Stimulated activated CD8-positive, alpha-beta memory T cell treated with anti-CD3 and anti-CD28 coated beads, Interleukin-4, amount 100 ng/mL, for 24 hours (primary cell): ENCODE measurements at places on chromosomes 7 and 10.

GRCh38 chr7:101549734-101550133, 79.4 kb downstream of the MYL10 start:
- DNase-seq: no peak

DNA sequence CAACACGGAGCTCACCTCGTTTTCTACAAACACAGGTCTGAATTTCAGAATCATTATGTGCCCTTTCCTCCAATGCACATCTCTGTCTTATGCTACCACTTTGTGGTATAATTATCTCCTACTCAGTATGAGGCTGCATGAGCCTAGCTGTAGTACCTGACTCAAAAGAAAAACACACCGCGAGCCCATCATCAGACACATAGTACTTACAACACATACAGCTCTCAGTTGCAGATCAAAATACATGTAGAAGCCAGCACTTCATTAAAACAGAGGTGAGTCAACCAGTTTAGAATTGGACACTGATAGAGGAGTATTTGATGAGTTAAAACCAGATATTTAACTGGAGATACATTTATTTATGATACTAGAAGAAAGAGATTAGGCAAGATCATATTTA, 1.4 kb upstream of the RTKN2 start:
- no peak for DNase-seq

GRCh38 chr7:21317966-21318915, 109.6 kb upstream of the SP4 start:
- DNase-seq: no peak

DNA sequence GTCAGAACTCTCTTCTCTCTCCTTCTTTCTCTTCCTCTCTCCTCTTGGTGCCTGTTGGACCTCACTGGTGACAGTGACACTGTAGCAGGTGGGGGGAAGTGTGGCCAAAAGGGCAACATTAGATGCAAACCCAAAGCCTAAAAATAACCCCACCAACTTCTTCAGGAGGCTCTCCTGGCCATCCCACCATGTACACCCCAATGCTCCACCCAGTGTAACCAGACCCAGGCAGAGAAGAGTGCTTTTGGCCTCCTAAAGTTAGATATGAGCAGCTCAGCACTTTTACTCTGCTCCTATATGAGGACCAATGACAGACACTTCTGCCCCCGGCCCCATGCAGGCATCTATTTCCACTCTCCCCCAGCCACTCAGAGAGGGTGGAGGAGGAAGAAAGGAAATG, 5.5 kb downstream of the MYOZ1 start:
- DNase-seq: no peak

DNA sequence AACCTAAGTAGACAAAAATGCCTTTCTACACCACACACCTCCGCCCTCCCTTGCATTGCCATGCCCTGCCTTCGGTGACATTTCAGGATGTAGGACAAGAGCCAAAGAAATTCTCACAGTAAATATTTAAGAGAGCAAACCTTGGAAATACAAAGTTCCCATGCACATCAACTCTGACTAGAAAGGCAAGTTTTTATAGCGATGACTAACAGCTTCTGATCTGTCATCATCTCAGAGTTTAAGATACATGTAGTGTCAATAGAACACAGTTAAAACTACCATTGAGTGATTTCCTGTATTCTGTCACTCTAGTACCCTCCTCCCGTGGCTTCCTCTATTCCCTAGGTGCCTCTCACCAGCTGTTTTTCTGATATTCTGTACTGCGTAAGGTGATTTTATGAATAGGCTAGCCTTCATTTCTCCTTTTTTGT, 20.7 kb downstream of the SLC16A9 start:
- DNase-seq: no peak

- no peak for DNase-seq
Measured at GRCh38 chr10:124289851-124290795, 128.6 kb downstream of the OAT start.

DNA sequence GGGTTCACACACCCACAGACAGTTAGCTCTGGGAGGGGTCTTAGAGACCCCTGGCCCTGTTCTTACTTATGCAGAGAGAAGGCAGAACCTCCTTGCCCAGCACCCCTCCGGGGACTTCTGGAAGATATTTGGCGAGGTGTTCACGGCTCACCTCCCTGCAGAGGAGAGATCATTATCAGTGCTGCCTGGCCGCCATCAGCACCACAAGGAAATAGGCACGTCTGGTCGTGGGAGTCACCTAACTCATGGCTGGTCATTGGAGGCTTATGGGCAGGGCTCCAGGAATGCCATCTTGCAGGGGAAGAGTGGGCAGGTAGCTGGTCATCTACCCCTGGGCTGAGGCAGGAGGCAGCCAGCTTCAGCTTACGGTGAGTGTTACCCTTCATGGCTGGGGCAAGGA, 189.4 kb downstream of the RPS24 start:
- no peak for DNase-seq

GRCh38 chr10:97169911-97170693, 15.7 kb downstream of the SLIT1 start:
- DNase-seq: no peak

DNA sequence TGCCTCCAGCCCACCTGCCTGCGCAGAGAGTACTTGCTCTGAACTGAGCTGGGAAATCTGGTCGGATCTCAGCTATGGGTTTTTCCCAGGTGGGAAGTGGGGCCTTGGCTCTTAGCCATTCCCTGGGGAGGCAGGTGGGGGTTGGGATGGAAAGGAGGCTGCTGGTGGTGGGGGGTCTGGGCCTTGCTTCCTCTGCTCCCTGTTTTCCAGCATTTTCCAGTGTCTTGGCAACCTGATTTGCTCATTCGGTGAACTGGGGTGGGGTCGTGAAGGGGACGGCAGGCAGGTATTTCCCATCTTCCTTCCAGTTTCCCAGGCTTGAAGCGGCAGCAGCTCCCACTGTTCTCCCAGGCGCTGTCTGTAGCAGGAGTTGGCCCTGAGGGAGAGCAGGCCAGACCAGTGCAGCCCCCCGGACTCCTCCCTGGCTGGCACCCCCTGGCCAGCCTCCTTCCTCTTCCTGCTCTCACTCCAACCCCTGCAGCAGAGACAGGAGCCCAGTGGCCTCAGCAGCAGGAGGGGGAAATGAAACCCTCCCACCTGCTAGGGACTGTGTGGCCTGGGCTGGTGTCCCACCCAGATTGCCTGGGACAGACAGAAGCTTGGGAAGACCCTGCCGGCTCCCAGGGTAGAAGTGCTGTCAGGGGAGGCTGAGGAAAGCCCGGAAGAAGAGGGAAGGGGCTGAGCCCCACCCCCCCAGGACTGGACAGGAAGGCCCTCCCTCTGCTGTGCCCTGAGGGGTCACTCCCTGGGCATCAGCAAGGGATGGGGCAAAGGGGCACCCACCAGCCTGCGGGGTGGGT, 6.6 kb downstream of the TRIM8 start:
- no peak for DNase-seq

DNA sequence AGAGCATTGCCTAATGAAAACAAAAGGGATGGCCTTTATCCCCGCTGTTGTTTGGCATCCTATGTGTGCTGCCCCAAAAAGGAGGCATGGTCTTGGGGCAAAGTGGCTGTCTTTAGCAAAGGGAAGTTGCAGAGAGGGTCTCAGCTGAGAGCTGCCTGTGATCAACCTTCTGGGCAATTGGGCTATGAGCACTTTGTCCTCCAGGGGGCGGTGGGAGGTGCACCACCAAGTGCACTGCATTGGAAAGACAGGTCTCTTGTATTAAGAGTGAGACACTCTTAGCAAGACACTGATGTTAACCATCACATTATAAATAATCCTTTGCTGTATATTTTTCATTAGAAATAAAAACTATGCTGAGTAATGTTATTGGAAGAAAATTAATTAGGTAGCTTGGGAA, 314.8 kb downstream of the POM121L12 start:
- DNase-seq: no peak

- DNase-seq: no peak
Measured at GRCh38 chr10:130409331-130409730, 273.1 kb downstream of the GLRX3 start.

- no peak for DNase-seq
Measured at GRCh38 chr7:1246871-1247526, 14.3 kb downstream of the UNCX start.

- no peak for DNase-seq
Measured at GRCh38 chr10:133277277-133277992, 767 bp upstream of the ADAM8 start.

DNA sequence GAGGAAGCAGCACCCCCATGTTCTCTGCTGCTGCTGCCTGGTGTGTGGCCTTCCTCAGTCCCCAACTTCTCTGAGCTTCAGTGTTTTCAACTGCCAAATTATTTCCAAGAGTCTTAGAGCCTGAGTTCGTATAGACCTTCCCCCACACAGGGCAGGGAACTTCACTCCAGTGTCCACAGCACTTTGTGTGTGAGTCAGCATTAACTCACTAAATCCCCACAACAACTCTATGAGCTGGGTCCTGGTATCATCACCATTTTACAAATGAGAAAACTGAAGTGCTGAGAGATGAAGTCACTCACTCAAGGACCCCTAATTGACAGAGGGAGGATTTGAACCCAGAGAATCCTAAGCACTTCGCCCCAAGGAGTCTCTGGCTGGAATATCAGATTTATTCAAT, 48.3 kb downstream of the ADCYAP1R1 start:
- no peak for DNase-seq

GRCh38 chr7:149218469-149219420, 20.7 kb upstream of the ZNF212 start:
- DNase-seq: no peak

DNA sequence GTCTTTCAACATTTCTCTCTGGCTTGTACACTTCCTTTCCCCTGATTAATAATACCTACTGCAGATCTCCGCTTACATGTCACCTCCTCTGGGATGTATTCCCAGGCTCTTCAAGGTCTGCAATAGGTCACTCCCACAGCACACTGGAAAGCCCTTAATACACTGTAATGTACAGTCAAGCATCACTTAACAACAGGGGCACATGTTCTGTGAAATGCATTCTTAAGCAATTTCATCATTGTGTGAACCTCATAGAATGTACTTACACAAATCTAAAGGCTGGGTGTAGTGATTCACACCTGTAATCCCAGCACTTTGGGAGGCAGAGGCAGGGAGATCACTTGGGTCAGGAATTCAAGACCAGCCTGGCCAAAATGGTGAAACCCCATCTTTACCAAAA, 1.9 kb downstream of the COX15 start:
- no peak for DNase-seq

DNA sequence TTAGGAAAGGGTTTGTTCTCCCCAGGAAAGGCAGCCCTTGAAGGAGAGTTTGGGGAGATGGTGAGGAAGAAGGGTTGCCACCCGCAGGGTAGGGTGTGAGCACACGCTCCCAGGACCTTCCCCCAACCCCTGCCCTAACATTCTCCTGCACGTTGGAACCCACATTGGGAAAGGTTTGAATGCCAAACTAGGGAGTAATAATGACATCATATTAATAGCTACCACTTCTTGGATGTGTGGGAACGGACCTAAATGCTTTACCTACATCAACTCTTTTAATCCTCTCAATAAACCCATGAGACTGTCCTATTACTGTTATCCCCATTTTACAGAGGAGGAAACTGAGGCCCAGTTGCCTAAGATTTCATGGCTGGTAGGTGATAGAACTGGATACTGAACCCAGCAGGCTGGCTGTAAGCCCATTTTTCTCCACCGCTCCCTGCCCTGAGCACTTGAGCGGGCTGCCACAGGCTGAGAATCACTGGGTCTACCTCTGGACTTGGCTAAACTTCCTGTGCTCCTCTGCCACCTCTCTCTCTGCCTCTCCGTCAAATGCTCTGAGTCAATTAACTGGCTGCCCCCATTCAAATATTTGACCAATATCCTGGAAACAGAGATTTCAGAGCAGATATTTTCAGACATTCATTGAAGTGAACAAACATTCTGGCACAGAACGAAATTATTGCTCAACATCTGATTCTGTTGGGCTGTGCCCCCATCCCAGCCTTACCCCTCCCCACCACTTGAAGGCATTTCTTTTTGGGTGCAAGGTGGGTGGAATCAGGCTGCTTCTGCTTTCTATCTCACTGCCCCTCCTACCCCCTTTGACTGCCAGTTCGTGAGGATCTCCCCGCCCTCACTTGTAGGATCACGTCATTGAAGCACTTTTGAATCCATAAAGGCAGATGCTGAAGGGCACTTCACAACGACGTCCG, 129.7 kb downstream of the C10orf105 start:
- DNase-seq: no peak

- DNase-seq: no peak
Measured at GRCh38 chr7:142611566-142612236, 137.6 kb upstream of the PRSS1 start.

DNA sequence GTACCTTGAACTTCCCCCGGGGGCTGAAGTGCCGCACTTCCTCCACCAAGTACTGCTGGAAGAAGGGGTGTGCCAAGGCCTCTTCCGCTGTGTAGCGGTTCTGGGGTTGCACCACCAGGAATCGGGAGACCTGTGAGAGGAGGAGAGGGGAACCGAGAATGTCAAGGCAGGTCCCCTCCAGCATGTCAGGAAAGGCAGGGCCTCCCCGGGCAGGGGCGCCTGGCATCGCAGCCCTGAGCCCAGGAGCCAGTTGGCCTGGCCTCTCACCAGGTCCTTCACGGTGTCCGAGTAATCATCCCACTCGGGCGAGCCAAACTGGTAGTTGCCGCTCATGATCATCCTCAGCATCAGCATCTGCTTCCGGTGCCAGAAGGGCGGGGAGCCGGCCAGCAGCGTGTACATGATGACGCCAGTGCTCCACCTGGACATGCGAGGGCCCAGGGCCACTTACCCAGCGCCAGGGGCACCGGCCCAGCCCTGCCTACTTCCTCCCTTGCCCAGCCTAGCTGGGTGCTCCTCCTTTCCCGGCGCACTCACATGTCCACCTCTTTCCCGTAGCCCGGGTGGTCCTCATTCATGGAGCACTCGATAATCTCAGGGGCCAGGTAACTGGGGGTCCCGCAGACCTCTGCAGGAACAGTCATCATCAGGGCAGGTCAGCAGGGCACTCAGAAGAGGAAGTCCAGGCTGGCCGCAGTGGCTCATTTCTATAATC, 11.0 kb downstream of the PHKG1 start:
- no peak for DNase-seq

- no peak for DNase-seq
Measured at GRCh38 chr7:55188590-55189138, 169.8 kb downstream of the EGFR start.

DNA sequence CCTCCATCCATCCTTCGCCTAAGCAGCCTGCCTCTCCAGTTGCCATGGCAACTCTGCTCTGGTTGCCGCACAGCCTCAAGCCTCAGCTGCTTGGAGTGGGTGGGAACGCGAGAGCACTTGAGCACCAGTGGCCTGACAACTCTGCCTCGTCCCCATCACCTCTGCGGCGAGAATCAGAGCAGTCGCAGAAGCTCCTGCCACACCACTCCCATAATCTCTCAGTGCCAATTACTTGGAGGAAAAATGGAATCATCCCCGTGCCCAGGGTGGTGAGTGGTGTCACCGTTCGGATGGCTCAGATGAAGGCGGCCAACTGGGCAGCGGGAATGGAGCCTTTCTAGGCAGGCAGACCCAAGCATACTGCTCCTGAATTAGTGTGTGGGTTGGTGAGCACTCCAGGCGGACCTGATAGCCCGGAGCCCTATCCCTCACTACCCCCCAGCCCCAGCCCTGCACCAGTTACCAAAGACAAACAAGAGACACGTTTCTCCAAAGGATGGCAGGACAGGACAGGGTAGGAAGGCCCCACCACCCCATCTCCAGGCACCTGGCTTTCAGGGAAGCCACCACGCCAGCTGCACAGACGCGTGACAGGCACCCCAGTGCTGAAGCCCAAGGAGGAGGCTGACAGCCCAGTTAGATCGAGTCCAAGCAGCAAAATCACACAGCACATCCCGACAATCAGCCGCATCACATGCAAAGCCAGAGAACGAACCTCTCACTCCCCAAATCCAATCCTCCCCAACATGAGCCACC, 335.4 kb downstream of the PTPRN2 start:
- DNase-seq: no peak

GRCh38 chr7:154255324-154255723, 203.1 kb downstream of the DPP6 start:
- DNase-seq: no peak

- DNase-seq: no peak
Measured at GRCh38 chr7:37251222-37251621, 197.4 kb downstream of the ELMO1 start.
